Activated CD4-positive, CD25-positive, alpha-beta regulatory T cell (primary cell): ENCODE measurements at places on chromosomes 6 and 20.

DNA sequence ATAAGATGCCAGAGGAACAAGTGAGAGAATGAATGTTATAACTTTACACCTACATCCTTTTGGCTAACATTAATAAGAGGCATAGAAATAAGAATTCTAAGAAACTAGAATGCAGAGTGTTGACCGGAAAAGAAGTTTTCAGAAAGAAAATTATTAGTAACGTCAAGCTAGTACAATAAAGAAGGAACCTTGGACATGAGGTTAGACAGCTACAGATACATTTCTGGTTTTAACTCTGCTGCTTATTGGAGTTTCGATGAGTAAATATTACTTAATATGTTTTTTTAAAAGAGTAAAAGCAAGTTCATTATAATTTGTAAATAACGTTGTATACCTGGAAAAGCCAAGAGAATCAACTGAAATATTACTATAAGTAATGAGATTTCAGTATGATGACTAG is 22.7 kb downstream of the TAB2 start:
- DNase-seq = no peak

DNA sequence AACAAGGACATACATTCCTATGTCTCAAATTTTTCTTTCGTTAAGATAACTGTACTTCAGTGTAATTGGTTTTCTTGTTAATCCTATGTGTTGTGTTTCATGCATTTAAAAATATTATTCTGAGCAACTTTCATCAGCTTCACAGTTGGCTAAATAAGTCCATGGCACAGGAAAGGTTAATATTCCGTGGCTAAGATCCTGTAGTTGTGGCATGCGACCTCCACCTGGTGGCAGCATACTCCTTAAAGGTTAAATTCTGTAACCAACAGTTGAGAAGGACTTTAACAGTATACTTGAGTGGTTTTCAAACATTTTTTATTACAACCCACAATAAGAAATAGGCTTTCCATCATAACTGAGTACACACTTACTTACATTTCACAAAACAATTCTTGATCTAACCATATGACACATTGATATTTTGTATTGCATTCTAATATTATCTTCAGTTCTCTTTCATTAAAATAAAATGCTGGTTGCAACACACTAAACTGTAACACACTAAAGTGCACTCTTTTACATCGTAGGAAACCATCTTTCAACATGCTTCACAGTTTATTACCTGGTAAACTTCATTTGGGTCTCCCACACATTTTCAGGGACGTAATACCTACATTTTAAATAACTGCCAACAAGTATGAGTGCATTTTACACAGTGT is 118.3 kb downstream of the SLX4IP start:
- DNase-seq = no peak

- DNase-seq = no peak
Observed at GRCh38 chr20:41228858-41229257, 88.7 kb downstream of the ZHX3 start.

GRCh38 chr6:145148776-145149175 is 586.5 kb downstream of the EPM2A start:
- no peak for DNase-seq

DNA sequence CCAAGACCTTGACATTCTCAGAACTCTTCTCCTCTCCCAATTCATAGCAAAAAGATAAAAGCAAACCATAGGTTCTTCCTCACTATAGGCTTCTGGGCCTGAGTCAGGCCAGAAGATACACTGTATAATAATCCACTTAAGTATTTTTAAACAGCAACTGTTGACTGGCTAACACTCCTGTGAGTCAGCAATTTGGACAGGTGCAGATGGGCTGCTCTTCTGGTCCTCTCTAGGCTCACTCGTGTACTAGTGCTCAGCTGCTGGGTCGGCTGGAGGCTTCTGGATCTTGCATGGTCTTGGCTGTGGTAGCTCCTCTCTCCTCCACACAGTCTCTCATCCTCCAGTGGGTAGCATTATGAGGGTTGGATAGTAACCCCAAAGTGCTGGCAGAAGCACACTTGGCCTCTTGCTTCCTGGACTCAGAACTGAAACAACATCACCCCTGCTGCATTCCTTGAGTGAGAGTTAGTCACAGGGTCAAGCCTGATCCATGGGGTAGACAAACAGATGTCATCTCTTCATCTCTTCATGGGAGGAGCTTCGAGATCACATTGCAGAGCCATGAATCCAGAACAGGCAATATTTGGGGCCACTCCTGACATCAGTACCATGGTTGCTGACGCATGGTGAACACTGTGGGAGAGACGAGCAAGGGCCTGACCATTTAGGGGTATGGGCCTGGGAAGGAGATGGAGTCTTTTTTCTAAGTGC is 86.9 kb downstream of the C6orf118 start:
- no peak for DNase-seq

- DNase-seq = no peak
Observed at GRCh38 chr20:55714736-55715135, 290.6 kb downstream of the CBLN4 start.

DNA sequence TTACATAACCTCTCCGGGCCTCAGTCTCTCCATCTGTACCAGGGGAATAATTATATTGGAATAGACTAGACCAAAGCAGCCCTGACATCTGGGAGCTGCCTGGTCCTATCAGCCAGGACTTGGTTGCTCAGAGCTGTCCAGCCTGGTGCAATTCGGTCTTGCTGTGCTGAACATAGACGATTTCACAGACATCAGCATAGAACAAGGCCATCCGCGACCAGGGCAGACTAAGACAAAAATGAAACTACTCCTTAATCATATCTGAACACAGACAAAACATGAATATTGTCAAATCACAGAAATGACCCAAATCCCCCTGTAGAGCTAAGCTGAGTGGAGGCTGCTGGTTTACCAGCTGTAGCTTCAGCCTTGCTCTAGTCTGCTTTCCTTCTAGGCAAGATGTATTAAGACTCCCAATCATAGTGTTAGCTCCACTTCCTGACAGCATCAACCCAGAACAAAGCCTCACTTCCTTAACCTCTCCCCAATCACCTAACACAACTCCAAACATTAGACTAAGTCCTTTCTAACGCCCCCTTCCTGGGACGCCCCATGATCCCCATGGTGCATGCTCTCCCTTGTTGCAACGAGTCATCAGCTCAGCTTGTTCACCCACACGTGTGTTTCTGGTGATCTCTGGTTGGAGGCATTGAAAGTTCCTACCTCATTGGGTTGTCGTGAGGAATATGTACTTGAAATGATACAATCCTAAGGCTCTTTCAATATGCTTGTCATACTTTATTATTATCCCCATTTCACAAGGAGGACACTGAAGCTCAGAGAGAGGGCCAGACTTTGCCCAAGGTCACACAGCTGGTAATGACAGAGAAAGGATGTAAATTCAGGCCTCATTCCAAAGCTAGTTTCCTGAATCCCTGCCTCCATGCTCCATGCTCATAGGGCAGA is 3.5 kb upstream of the MAPK13 start:
- no peak for DNase-seq

DNA sequence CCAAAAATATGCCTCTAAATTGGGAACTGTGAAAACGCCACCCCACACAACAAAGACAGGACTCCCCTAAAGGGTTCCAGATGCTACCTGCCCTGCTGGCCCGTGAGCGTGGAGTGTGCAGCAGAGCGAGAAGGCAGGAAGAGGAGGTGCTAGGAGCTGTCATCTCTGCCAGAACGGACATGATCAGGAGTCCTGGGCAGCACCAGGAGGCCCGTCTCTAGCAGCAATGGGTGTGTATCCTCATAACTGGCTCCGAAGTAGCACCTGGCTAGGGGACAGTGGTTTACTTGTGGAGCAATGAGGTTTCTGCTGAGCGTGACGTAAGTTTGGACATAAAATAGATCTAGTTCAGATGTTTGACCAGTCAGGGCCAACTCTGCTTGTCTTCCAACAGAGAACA is 226.0 kb downstream of the CDH4 start:
- no peak for DNase-seq

GRCh38 chr6:167826896-167827582 is at the start of gene AFDN:
TSS of gene AFDN (plus strand) at chr6:167826911. CDS start at chr6:167827133, 222 bp downstream.
- no peak for DNase-seq

- DNase-seq = no peak
Observed at GRCh38 chr6:106475284-106475683, 114.8 kb downstream of the CRYBG1 start.

GRCh38 chr6:167907837-167908681 is 81.3 kb downstream of the AFDN start:
- no peak for DNase-seq

DNA sequence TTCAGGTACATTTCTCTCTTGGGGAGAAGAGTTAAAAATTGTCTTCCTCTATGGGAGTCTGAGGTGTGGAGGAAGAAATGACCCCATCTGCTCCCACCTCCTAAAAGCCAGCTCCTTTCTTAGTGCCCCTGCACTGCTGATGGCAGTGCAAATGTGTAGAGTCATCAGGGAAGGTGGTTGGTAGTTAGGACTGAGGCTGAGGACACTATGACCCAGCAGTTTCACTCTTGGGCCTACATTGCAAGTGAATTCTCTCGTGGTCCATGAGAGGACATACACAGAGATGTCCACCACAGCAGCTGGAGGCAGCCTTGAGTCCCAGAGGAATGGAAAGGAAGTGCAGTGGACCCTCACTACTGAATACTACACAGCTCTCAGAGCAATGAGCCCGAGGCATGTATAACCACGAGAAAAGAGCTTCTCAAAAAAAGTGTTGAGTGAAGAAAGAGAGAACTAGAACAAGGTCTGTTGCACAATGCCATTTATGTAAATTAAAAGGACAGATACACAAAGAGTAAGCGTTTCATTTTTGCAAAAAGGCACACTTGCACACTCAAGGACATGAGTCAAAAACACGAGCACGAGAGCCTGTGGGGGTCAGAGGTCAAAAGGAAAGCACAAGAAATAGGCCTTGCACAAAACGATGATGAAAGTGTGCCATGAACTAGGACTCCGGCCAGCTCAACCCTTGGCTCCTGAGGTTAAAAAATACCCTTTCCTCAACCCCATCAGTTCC is 308.2 kb upstream of the PRND start:
- DNase-seq = no peak

- no peak for DNase-seq
Observed at GRCh38 chr6:33809594-33809993, 5.8 kb upstream of the MLN start.

DNA sequence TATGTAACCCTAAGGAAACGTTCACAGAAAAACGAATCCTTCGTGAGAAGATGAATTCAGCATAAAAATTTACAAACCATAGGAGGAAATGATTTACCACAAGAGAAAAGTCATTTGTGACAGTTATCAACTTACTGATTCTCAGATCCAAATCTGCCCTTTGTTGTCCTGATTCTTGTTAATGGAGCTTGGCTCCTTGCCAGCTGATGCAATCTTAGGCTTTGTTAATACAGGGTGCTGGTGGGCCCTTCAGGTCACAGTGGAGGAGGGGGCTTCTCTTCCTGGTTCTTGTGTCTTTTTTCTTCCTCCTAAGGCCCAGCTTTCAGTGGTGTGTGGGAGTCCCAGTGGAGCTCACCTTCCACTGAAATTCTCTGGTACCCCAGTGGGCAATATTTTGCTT is 108.4 kb upstream of the MAP3K7 start:
- no peak for DNase-seq

DNA sequence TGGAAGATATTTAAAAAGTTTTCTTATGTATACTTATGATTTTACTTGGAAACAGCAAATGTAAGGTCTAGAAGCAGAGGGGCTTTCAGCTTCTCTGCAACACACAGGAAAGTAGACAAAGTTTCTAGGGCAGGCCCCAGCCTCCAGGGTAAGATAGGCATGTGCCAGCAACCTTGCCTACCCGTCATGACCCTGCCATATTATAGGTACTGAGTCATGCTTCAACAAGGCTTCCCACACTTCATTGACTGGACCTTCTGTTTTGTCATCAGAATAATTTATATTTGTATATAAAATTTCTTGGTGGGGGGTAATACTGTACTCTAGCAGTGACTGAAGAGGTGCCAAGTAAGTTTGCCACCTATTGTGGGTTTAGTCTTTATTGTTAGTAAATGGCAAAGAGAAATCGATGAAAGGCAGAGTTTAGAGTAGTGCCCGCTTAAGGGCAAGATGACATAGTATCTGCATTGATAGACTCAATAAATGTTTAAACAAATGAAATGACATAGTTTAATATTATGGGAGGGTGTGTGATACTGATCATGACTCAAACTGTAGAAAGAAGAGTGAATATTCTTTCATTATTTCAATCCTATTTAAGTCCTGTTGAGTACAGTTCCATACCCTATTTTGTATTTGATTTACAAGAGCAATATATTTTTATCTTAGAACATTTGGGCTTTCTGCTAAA is 95.6 kb downstream of the JARID2 start:
- no peak for DNase-seq

DNA sequence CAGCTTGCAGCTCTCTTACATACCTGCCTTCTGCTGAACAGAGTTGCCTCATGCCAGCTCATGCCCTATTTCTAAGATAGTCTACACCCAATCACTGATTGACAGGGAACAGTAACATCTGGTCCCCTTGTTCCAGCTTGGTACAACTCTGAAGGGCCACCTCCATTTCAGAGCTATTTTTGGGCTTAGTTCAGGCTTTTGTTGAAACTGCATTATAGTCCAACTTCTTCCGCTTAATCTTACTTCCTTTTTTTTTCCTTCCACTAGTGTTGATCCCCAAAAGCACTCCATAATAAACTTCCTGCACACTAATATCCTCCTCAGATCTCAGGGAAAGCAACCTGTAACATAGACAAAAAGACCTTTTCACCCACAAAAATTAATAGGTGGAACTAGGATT is 65.7 kb upstream of the TNFRSF21 start:
- DNase-seq = no peak

- no peak for DNase-seq
Observed at GRCh38 chr6:133358574-133359150, 117.5 kb downstream of the EYA4 start.

DNA sequence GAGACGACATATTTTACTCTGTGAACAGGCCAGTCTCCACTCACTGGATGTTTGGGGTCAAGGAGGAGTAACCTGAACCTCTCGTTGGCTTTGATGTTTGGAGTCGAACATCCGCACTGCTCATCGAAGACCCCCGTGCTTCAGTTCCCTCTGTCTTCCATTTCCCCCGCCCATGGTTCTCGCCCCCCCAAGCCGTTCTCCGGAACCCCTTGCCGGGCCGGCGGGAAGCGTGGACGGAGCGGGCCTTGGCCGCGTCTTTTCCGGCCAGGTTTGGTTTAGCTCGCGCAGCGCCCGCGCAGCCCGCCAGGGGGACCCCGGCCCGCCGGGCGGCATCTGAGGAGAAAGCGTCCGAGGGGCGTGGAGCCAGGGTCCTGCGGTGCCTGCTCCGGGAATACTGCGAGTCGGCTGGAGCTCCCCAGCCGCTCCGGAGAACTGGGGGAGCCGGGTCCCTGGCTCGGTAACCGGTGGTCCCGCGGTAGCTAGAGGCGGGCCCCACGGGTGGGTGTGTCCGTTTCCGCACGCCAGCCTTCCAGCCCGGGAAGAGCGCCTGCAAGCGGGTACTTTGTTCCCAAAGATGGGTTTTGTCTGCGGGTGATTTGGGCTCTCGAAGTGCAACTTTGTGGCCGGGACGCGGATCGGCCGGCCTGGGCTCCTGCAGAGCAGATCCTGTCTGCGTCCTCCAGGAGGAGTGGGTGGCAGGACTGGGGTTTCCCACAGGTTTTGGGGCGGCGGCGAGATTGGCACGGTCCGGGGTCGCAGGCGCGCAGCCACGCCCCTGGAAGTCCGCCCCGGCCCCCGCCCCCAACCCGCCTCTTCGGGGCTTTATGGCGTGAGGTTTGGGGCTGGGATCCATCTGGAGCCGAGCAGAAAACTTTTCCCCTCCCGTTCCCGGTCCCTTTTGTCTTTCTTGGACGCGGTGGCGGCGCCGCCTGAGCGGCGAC is at the start of gene TMEM200A:
TMEM200A (plus strand) TSS at position 852 of the 941 bp plus-strand sequence. CDS start 74,406 bp downstream, outside the sequence.
- no peak for DNase-seq
